ENCODE measurements at places on chromosomes 5 and 9. TPM values are rescaled to one million over a fixed set of nuclear protein-coding genes. Genes with fewer than 3 reads are reported as not detected.

GRCh38 chr9:98456156-98456613 lies 200.7 kb upstream of the TBC1D2 start:
- DNase-seq, result no peak

DNA sequence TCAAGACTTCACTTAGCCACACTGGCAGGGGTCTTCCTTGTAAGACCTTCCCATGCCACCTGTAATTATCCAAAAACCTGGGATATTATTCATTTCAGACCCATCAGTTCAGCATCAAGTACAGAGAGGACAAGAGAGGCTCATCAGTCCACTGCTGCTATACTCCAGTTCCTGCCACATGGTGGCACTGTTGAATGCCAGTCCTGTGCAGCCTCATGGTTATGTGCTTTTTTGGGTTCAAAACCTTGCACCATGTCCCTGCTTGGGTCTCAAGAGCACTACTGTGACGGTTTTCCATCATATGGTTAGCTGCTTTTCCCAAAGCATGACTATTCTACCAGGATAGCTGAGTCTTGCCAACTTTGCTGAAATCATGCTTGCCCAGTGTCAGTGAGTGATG lies 8.5 kb downstream of the PTGS1 start:
- no peak for DNase-seq

DNA sequence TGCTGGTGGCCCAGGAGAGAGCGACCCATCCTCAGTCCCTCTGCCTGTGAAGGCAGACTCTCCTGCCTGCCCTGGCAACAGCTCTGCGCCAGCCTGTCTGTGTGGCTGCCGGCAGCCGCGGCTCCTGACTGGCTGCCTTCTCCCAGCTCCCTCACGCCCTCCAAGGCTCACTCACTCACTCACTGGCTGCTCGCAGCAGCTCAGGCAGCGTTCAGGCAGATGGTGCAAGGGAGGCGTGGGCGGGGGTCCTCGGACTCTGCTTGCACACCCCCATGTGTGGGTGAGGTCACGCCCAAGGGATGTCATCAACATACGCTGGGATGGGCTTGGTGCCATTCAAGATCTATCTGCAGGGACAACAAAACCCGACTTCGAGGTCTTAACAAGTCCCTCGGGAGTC lies 66.7 kb downstream of the DAB2IP start:
- DNase-seq, result no peak

Gene PCDHAC2
- total RNA-seq, result 3.1 TPM
